ENCODE measurements at places on chromosomes 16 and 17. TPM values are rescaled to one million over a fixed set of nuclear protein-coding genes. Genes with fewer than 3 reads are reported as not detected.

- DNase-seq, result peak; percentile 37
Measured at GRCh38 chr16:30977502-30977901, 7.5 kb upstream of the HSD3B7 start.

Gene NAA38
- total RNA-seq, result 178 TPM

Gene MYH8
- total RNA-seq, result not detected

GRCh38 chr16:10121491-10121890 is 60.7 kb downstream of the GRIN2A start:
- DNase-seq, result no peak

Gene CDK5R1
- total RNA-seq, result 1.3 TPM

- DNase-seq, result no peak
Measured at GRCh38 chr17:43418441-43419374, 19.9 kb downstream of the ARL4D start.

DNA sequence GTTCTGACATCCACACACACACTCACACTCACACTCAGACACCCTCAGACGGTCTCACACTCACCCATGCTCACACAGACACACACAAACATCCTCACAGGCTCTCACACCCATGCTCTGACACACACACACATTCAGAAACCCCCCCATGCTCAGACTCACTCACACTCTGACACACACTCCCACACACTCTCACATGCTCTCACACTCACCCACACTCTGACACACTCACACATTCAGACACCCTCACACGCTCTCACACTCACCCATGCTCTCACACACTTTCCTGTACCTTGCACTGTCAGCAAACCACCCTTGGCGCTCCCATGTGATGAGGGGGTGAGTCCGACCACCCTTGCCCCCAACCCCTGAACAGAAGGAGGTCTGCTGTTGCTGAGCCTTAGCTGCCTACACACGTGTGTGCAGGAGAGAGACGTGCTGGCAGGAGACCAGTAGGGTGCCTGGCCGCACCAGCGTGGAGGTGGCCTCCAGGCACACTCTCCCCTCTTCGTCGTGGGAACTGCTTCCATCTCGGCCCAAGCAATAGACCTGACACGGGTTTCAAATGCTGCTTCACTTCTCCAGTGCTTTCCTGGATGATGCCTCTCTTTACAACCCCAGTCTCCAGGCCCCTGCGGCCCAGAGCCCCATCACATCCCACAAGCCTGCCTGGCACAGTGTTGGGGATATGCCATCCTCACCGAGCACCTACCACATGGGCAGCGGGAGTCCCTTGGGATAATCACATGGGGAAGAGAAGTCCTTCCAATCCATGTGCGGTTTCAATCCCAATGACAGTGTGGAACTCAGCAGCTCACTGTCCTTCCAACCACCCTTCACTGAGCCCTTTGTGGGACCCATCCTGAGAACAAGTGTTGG is 267.8 kb upstream of the FOXF1 start:
- no peak for DNase-seq

Gene SLC5A11
- not detected for total RNA-seq

DNA sequence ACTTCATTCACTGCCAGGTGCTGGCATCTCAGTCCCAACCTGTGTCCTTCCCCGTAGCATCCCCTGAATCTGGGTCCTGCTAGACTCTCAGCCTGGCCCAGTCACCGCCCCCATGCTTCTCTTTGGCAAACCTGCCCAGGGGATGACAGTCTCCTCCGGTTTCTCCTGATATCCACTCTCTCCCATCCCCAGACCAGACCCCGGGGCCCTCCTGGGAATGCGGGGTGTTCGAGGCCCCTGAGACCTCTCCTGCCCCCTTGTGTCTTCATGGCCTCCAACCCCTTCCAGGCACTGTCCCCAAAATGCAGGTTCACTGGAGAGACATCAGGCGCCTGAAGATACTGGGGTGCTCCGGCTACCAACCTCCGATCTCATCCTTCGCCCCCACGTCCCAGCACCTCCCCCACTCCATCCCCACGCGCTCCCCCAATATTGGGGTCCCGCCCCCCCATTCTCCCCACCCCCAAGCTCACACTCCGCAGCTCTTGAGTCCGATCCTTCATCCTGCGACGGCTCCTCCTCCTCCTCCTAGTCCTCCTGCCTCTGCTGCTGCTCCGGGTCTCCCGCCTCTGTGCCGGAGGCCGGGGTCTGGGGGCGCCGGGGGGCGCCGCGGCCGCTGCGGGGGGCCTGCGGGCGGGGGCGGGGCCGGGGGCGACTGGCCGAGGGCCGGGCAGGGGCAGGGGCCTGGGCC is 399 bp downstream of the STX1B start:
- DNase-seq, result no peak

- DNase-seq, result no peak
Measured at GRCh38 chr17:42092939-42093338, 5.3 kb downstream of the ZNF385C start.

DNA sequence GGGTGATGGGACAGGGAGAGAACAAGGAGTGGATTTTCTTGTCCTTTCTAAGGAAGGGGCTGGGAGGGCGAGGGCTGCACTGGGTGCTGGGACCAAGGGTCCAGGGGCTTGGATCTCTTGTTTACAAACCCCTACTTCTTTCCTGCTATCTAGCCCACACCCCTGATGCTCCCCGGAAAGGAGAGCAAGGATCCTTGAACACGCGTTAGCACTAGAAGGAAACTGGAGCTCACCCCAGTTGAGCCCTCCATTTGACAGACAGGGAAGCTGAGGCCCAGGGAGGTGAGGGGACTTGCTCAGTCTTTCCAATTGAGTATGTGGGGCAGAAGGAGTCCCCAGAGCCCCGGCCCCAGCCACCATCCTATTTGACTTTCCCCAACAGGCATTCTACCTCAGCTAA is 4.6 kb upstream of the ITGAE start:
- no peak for DNase-seq

DNA sequence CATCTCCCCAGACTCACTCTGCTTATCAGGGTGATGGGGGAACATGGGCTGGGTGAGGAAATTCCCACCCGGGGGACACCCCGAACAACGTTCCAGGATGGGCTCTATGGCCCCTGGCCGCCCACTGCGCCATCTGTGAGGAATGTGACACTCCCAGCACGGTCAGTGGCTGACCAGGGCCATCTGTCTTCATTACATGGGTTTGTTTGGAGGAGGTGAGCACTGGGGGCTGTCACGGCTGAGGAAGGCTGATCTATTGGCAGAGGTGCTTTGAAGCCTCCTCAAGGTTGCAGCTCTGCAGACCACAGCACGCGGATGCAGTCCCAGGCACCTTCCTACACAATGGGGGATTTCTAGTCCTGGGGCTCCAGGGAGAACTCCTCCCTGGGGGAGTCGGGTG is 214.1 kb upstream of the FOXF1 start:
- no peak for DNase-seq

Gene STX1B
- 0.40 TPM for total RNA-seq

- DNase-seq, result no peak
Measured at GRCh38 chr16:56749672-56750491, 20.0 kb downstream of the NUP93 start.

Gene CHRNE
- total RNA-seq, result 1.4 TPM

All from lung microvascular endothelial cell (primary cell).